ENCODE measurements at places on chromosomes 7 and 10.

GRCh38 chr10:17961551-17962422 is 10.1 kb downstream of the SLC39A12 start:
- no peak for DNase-seq

DNA sequence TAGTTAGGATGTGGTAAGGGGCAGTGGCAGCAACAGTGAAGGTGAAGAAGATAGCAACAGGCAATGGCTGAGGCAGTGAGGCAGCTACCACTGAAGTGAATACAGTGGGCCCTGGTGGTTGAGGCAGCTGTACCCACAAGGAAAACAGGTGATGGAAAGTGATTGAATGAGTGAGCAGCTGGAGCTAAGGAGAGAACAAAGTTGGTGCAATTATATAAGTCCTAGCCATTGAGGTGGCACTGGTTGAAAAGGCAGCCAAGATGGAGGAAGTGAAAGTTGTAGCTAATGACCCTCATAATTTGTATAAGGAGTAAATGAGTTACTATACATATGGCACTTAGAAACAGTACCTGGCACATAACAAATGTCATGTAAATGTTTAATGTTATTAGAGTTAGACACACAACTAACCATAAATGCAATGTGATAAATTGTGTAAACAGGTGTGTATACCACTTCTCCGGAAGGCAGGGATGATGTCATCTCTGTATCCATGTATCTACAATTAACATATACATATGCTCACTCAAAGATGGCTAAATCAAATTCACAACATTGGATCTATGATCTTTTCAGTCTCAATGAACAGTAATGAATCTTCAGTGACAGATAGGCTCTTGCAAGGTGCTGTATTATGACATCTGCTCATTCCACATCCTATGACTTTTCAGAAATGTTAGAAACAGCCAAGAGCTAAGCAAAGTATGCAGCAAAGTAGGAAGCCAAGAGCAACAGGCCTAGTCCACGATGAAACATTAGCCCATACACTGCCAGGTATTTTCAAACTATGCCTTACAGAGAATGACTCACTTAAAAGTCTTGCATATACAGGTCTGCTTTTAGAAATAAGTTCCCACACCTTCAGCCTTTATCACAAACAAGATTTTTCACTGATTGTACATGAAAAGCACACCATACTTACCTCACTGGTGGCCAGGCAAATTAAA is 10.7 kb downstream of the XPNPEP1 start:
- DNase-seq, result no peak

DNA sequence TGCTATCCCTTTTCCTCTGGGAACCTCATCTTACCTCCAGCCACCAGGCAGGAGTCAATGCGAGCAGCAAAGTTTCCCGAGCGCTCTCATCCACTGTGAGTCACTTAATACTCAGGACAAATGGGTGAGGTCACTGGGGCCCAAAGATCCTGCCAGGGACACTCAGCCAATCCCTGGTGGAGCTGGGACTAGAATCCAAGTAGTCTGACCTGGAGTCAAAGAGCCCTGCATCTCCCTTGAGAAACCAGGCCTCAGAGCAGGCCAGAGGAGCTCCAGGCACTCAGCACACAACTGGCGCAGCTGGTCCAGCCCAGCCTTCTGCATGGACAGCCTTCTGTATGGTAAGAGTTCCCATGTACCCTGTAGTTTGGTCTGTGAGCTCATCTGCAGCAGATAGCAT is 142.3 kb downstream of the MAPK8 start:
- no peak for DNase-seq

DNA sequence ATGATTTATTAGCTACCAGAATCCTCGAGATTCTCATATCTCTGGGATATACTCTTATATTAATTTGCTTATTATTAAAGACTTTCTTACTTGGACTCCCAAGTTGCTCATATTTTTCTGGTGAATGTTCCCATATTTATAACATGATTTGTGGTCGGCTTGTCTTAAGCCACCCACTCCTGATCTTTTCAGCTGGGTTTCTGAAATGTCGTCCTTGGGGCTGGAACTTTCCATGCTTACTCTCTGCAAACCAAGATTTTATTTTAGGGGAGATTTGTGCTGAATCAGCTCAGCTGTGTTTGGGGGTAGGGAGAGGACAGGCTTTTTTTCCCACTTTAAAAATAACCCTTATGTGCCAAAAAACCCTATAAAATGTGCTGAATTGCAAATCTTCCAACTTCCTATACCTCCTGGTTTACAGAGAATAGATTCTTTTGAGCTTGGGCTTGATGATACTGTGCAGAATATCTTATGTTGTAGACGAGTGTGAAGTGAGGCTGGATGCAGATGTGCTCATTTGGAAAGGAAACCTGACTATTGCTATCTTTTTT is 162.1 kb downstream of the SND1 start:
- no peak for DNase-seq

GRCh38 chr10:125118701-125119100 is 41.7 kb downstream of the CTBP2 start:
- no peak for DNase-seq

DNA sequence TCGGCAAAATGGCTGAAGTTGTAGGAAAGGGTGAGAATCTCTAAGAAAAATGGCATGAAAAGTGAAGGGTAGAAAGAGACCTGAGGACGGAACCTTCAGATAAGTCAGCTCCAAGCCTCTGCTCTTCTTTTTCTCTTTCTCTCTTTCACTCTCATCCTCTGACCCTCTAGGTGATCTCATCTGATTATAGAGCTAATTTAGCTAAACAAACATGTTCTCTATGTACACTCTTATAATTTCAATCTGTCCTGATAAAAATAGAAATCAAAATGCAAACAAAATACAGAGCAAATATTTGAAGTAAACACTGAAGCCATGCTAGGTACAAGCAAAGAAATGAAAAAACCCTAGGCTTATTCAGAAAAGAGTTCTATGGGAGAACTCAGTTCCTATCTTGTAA is 14.4 kb upstream of the CUBN start:
- no peak for DNase-seq

DNA sequence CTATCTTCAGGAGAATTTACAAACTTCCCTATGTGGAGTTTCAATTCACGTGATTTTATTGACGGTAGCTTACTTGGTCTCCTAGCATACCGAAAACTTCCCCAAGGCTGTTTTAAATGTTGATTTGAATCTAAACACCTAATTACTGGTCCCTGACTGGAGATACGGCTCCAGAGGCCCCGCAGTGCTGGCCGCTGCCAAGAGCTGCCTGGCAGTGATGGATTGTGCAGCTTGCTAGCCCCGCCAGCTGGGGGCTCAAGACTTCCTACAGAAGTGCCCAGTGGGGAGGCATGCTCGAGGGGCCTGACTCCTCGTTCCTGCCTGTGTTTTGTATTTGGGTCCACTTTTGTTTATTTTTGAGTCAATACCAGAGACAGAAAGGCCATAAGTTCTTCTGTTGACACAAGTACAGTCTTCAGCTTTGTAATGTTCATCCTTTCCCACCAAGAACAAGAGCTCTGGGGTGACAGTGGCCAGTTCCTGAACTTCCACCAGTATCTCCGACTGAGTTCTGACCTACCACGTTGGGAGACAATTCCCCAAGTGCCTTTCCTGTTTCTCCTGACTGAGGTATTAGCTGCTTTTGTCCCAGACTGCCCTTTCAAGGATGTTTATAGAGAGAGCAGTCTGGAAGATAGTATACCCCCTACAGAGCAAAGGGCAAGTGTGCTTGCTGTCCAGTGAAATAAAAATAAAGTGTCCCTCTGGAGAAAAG is 80.7 kb upstream of the CXCL12 start:
- DNase-seq, result no peak

GRCh38 chr10:127310923-127311322 is 114.5 kb upstream of the INSYN2A start:
- DNase-seq, result no peak

- no peak for DNase-seq
These were observed 93.9 kb downstream of the SEPTIN7 start for GRCh38 chr7:35894721-35895120.

GRCh38 chr7:158000160-158000559 is 587.5 kb downstream of the PTPRN2 start:
- no peak for DNase-seq

GRCh38 chr7:79298145-79298760 is 155.2 kb downstream of the MAGI2 start:
- DNase-seq, result no peak

GRCh38 chr10:13987446-13987845 is 343.3 kb downstream of the FRMD4A start:
- DNase-seq, result no peak

DNA sequence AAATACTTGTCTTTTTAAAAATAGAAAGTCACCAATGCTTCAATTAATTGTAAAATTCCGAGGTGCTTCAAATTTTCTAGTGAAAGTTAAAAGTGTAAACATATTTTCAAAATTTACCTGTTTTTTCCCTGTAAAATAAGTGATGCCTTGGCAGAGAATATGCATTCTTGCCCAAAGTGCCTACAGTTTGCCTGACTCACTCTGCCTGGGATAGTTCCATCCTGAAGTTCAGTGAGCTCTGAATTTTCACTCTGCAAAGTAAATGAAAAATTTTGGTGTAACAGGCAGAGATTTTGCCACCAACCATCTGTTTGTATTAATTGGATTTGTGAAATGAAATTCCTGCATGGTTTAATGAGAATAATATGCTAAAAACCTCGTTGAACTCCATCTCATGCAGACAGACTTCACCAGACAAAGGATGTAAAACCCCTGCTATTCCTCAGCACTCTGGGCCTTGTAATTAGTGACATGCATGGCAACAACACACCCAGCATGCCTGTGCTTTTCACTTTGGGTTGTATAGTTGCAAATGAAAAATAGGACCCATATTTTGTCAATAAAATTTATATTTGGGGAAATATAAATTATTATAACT is 117.4 kb upstream of the GNAI1 start:
- no peak for DNase-seq

DNA sequence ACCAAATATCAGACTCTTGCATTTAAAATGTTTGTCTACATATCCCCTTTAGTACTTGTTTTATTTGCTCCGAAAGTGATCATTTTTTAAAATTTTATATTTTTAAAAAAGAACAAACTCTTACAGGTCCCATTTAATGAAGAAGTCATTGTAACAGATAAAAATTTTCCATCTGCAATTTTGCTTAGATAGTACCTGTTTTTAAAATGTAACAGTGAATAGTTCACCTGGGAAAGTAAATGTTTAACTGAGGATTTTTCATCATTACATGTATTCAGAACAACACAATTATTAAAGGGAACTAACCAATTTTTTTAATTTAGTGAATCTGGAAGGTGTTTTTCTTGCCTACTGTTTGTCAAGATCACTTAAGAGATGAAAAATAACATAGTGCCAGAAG is 1099.5 kb upstream of the PHF14 start:
- DNase-seq, result no peak

DNA sequence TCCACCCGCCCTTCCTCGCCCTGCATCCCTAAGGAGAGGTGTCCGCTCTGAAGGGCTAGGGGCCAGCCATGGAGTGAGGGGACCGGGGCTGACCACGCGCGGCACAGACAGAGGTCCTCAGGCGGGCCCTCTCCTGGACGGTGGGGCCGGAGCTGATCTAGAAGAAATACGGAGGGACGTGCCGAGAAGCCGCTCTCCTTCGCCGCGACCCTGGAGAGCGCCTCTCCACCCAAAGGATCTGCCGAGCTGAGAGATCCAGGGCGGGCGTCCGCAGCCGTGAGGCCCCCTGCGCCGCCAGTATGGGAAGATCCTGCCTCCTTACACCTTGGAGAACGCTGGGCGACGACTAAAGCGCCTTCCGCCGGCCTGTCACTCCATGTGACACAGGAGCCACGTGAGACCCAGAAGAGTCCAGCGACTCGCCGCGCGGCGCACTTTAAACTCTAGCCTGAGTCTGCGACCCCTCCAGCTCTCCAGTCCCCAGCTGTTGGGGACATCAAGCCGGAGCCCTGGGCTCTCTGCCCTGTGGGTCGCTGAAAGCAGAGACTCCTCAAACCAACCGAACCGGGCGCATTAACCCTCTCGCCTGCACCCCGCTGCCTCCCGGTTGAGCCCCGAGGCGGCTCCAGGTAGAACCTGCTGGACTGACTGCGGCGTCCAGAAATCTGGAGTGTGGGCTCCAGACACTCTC is 1.5 kb upstream of the SFMBT2 start:
- no peak for DNase-seq

DNA sequence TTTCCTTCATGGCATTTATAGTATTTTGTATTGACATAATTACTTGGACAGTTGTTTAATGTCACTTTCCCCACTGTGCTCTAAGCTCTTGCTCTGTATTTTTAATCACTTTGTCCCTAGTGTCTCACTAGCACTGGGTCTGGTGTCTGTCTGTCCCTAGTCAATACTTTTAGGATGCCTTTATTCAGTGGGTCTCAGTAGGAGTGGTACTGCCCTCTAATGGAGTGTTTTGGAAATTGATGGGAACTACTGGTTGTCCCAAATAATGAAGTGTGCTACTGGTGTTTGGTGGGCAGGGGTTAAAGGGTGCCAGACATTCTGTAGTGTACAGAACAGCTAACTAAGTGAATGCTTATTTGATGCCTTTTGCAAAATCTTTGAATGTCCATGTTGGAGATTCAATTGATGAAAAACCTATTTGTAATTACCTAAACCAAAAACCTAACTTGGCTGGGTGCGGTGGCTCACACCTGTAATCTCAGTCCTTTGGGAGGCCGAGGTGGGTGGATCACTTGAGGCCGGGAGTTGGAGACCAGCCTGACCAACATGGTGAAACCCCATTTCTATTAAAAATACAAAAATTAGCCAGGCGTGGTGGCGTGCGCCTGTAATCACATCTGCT is 33.3 kb downstream of the CDK14 start:
- no peak for DNase-seq

GRCh38 chr10:49397036-49397999 is 1.4 kb upstream of the DRGX start:
- DNase-seq, result no peak

DNA sequence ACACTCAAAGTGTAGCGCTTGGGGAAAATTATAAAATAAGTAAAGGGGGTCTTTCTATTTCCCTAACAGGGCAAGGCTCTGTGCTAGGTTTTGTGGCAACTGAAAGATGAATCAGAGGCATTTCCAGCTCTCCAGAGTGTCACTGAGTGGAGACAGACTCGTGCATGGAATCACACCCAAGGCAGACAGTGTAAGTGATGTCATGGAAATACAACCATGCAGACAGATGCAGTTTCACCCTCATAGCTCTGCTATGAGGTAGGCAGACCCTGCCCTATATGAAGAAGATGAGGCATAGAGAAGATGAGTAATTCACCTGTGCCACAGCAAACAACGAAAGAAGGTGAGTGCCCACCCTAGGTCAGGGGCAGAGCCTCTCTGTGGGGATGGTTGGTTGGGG is 57.2 kb upstream of the PITRM1 start:
- DNase-seq, result no peak

DNA sequence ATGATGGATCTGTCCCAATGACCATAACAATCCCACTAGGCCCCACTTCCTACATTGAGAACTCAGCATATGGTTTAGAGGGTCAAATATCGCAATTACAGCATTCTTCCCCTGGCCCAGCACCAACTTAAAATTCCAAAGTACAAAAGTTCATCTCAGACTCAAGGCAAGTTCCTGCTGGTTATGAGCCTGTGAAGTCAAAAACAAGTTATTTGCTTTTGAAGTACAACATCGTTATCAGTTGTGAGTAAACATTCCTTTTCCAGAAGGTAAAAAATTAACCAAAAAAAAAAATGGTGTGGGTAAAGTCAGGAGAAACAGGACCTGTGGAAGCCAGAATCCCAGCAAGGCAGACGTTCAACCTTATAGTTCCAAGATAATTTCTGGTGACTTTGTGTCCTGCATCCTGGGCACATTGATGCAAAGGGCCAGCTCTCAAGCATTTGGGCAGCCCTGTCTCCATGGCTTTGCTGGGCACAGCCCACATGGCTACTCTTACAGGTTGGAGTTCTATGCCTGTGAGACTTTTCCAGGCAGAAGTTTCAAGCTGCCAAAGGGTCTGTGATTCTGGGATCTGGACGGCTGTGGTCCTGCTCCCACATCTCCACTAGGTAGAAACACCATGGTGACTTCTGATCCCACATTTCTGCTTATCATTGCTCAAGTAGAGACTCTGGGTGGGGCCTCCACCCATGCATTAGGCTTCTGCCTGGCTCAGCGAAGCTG is 37.5 kb downstream of the AKR1C8 start:
- no peak for DNase-seq
